ENCODE measurements at places on chromosomes 4 and X.

GRCh38 chr4:33176566-33176965, 2456.4 kb downstream of the PCDH7 start:
- no peak for DNase-seq

GRCh38 chrX:106935175-106935574, 15.0 kb downstream of the CLDN2 start:
- DNase-seq = no peak

DNA sequence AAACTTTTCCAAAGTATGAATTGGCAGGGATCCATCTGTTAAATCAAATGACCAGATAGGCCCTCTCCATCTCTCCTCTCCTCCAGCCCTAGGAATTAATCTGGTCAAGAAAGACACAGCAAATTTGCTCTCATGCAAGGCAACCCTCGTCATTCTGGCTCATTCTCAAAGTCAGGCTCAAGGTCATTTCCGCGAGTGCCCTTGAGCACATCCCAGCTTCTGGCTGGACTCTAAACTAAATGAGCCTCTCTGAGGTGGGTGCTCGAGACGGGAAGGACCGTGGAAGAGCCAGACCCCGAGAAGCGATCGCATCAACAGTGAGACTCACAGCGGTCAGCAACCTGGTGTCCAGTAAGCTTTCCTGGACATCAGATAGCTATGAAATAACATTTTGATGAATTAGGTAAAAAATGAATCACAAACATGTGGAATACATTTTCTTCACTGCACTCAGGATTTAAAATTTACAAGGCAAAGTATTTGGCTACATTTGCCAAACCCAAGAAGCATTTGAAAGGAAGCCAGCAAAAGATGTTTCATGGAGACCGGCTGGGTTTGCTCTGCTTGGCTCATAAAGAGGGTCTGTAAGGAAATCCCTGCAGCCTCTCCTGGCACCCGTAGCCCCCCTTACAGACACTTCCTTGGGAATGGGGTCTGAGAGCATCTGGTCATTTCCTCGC, 121.0 kb downstream of the ENPP6 start:
- DNase-seq = no peak

- DNase-seq = no peak
Measured at GRCh38 chr4:157980158-157980557, 192.7 kb downstream of the GASK1B start.

DNA sequence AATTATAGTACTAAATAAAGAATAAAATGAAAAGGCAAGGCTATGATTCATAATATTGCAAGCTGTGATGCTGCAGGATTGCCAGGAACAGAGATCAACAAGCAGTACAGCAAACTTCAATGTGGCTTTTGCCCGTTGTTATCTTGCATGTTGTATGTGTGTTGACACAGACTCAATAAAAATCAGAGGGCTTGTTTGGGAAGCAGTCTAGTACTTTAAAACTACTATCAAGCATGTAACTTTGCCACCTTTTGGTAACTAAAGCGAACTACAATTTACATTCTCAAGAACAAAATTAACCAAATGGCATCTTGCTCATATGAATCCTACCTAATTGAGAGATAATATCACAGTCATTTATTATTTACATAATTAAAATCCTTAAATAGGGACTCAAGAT, 79.8 kb upstream of the GPM6A start:
- peak; percentile 44 for DNase-seq

- no peak for DNase-seq
Measured at GRCh38 chrX:20437683-20438082, 171.0 kb upstream of the RPS6KA3 start.

- no peak for DNase-seq
Measured at GRCh38 chrX:114924856-114925255, 92.6 kb downstream of the IL13RA2 start.

GRCh38 chr4:104868958-104869357, 277.7 kb upstream of the TET2 start:
- DNase-seq = no peak

DNA sequence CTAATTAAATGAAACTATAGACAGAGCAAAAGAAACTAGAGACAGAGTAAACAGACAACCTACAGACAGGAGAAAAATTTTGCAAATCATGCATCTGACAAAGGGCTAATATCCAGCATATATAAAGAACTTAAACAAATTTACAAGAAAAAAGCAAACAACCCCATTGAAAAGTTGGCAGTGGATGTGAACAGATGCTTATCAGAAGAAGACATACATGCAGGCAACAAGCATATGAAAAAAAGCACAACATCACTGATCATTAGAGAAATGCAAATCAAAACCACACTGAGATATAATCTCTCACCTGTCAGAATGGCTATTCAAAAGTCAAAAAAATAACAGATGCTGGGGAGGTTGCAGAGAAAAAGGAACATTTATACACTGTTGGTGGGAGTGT, 14.8 kb downstream of the ZNF280C start:
- no peak for DNase-seq

GRCh38 chr4:4645743-4646142, 103.9 kb upstream of the STX18 start:
- no peak for DNase-seq

- no peak for DNase-seq
Measured at GRCh38 chr4:24624381-24624780, 40.0 kb upstream of the DHX15 start.

- DNase-seq = peak; percentile 92
Measured at GRCh38 chr4:3807822-3808496, 41.8 kb downstream of the ADRA2C start.

DNA sequence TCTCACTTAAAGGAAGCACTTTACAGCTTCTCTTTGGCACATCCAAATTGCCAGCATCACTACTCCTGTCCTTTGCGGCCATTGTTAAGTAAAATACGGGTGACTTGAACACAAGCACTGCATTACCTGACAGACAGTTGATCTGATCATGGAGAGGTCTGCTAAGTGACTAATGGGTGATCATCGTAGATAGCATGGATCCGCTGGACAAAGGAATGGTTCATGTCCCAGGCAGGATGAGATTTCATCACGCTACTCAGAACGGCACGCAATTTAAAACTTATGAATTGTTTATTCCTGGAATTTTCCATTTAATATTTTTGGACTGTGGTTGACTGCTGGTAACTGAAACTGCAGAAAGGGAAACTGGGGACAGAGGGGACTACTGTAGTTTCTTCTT, 94.1 kb downstream of the NEUROG2 start:
- no peak for DNase-seq

DNA sequence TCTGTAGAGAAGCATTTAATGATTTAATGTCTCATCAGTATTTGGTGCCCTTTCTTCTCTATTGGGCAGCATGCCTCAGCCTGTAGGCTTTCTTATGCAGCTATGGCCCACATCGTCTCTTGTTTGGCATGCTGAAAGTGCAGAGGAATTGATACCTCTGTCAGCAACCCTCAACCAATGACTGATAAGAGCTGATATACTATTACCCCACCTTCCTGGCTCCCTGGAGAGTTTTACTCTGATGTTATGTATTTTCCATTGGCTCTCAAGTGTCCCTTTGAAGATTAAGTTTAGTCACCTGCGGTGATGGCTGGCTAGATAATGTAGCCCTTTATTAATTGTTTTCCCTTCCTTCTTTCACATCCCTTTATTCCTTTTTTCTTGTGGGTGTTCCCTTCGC, 41.2 kb upstream of the PDHA2 start:
- no peak for DNase-seq

- DNase-seq = no peak
Measured at GRCh38 chrX:10519278-10519677, 101.1 kb downstream of the MID1 start.

DNA sequence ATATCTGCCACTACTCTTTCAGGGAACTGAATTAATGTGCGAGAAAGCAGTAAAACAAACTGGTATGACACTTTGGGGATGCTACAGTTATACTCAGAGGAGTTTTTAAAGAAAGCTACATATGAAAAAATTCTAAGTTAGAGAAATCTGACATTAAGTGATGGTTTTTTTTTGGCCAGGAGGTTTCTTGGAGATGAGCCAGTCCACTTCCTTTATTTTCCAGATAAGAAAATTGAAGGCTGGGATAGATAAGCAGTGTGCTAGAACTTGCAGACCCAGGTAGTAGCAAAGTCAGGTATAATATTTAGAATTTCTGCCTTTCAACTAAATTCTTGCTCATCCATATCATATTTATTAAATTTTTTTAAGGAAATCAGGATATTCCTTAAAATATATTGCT, 106.8 kb downstream of the FAT4 start:
- no peak for DNase-seq

- no peak for DNase-seq
Measured at GRCh38 chr4:105989485-105990242, 94.4 kb downstream of the NPNT start.

GRCh38 chrX:13778916-13779315, 38.0 kb downstream of the GPM6B start:
- DNase-seq = peak; percentile 4

GRCh38 chrX:12249997-12250396, 111.7 kb downstream of the FRMPD4 start:
- DNase-seq = no peak

- DNase-seq = no peak
Measured at GRCh38 chr4:47287735-47288134, 175.8 kb downstream of the COMMD8 start.

DNA sequence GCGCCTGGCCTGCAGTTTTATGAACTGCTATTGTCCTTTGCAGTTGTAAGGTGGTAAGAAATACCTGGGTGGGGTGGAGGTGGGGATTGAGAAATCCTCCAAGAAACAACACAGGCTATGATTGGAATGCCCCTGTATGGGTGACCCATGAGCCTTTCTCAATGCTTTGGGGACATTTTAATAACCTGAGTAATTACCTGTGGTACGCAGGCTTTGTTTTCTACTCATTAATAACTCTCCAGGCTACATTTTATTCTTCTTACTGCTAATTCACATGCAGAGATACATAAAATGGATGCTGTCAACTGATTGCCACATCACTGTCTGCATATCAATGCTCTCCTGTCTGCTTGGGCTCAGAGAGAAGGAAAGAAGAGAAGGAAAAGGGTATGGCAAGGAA, 41.8 kb downstream of the PHEX start:
- DNase-seq = no peak

DNA sequence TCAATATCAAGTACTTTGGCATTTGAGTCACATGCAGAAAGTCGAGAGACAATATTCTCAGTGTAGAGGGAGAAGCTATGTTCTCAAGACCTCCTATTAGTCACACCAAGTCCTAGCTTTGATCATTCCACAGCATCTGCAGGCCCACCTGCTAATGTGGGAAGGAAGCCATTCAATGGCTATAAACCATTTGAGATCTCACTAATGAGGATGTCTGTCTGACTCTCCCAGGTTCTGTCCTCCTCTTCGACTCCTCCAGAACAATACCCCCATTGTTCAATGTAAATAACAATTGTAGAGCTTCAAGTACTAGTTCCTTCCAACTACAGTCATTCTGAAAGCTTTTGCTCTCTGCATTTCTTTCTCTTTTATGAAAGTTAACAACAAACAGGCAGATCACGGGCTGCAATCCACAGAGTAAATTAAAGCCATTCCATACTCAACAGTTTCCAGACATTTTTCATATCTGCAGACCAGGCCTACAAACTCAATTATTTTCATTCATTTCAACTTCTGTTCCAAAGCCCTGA, 140.2 kb upstream of the EDNRA start:
- no peak for DNase-seq

GRCh38 chrX:100609591-100609990, 24.9 kb downstream of the TNMD start:
- no peak for DNase-seq

GRCh38 chr4:74054483-74055047, 16.1 kb upstream of the CXCL3 start:
- peak; percentile 66 for DNase-seq

DNA sequence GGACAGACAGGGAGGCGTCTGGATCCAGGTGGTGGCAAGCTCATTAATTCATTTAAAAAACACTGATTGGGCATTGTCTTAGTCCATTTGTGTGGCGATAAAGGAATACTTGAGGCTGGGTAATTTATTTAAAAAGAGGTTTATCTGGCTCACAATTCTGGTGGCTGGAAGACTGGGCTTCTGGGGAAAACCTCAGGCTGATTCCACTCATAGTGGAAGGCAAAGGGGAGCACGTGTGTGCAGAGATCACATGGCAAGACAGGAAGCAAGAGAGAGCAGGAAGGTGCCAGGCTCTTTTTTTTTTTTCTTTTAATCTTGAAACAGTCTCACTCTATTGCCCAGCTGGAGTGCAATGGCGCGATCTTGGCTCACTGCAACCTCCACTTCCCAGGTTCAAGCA, 100.2 kb upstream of the METTL14 start:
- no peak for DNase-seq

GRCh38 chr4:52910115-52910514, 48.0 kb downstream of the RASL11B start:
- no peak for DNase-seq

DNA sequence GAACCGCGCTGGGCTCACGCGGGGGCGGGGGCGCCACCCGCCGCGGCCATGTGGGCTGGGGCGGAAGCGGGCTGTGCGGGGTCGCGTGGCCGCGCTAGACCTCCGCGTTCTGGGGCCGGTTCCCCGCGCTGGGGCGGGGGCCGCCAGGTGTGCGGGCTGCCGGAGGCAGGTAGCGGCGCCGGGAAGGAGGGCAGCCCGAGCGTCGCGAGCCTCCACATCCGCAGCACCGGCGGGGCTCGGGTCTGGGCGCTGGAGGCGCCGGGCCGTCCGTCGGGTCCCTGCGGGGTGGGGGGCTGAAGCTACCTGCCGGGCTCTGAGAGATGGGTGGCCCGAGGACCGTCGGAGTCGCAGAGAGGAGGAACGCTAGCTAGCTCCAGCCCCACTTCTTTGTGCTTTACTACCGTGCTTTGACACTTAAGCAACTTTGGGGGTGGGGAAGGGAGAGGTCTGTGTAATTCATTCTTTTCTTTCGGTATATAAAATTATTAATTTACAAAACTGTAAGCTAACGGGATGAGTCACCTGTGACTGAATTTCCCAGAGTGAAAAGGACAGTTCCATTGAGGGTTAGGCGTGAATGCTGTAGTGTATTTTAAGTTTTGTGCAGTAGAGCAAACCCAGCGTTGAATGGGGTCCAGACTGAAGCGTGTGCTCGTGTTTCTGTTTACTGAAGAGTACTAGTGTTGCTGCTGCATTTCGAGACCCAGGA, 689 bp downstream of the METAP1 start:
- peak; percentile 51 for DNase-seq

- no peak for DNase-seq
Measured at GRCh38 chr4:110589297-110589696, 33.6 kb downstream of the PITX2 start.

DNA sequence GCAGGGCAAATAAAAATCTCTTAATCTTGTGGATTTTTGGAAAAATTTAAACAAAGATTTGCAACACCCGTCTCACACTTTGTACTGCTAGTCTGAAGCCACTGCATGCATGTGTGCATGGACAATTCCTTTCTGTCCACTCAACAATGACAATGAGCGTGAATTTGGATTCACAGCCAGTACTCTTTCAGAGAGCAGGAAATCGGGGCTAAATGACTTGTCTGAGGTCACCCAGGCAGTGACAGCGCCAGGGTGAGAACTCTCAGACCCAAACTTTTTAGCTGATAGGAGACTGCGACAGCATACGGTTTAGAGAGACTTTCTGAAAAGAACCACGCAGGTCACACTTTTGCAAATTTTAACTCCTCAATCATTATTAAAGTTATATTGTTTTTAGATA, 90.9 kb downstream of the ZNF827 start:
- no peak for DNase-seq

All from NCI-H82 (cell line).